Astrocyte of the cerebellum (primary cell): ENCODE measurements at places on chromosomes 7 and 10.

GRCh38 chr10:33336582-33337325, 2.3 kb upstream of the NRP1 start:
- DNase-seq: no peak

GRCh38 chr7:98669329-98670000, 52.4 kb downstream of the NPTX2 start:
- no peak for DNase-seq

DNA sequence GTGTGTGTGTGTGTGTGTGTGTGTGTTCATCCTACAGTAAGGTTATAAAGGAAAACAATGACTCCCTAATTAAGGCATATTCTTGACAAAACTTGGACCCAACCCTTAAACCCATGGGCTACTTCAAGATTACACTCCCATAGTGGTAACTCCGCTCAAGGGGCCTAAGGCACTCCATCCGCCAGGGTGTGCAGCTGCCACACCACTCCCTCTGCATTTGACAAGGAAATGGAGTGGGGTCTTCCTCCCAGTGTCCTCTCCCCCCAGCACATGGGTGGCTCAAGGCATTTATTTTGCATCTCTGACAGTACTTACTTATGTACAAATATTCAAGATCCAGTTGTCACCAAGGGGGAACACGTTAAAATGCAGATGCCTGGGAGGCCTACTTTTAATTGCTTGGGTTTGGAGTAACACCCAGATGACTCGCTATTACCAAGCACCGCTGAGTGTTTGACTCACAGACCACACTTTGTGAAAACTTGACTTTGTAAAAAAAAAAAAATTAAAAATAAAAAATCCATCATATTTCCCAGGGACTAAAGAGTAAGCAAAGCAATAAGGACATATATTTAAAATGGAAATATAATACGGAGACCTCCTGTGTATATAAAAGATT, 53.0 kb upstream of the AGR3 start:
- DNase-seq: no peak

GRCh38 chr7:137094-137891, 55.1 kb upstream of the FAM20C start:
- DNase-seq: no peak

DNA sequence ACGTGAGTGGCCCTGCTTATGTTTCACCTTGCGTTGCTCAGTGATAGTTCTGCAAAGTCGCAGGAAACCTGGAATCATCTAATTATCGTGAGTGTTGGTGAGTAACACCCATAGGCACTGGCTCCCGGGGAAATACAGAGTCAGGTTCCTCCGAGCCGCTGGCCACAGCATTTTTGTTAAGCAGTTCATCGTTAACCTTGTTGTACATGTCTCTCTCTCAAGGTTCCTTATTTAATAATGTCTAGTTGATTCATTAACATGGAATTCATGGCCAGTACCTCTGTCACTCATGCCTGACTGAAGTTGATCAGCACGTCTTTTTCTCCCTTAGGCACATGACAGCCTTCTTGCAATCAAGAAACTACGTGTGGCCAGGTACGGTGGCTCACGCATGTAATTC, 3.1 kb upstream of the ZFAND2A start:
- DNase-seq: no peak

GRCh38 chr10:47190301-47190700, 109.7 kb upstream of the GDF10 start:
- no peak for DNase-seq

DNA sequence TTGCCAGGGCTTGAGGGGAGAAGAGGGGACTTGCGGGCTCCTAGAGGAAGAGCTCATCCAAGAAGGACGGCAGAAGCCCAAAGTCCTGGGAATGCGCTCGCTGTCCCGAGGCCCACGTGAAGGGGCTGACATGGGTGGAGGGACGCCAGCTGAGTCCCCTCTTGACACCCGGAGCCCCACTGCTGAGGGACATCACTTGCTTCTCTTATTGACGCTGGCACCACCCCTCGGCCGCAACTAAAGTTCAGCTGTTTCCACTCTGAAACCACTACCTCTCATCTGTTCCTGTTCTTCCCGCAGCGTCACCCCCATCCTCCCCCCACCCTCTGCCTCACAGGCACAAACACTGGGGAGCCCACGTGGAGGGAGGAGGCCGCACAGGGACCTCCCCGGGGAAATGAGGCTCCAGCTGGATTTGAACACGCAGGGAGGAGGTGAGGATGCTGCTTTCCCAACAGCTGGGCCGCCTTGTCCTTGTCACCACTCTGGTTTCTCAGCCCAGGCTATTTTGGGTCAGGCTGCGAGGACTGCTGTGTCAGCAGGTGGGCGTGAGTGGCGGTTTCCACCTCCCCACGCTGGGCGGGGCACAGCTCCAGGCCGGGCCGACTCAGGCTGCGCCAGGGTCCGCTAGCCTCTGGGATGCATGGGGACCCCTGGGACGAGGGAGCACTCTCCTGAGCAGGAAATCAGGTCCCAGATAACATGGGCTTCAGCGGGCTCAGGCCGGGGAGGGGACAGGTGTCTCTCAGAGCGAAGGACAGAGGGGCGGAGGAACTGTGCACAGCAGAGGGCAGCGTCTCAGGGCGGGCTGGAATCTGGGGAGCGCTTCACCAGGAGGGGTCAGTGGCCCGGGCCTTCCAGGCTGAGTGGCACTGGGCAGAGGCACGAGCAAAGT, 156.3 kb downstream of the ZNF248 start:
- DNase-seq: no peak

- no peak for DNase-seq
These were observed 73.6 kb downstream of the PODXL start for GRCh38 chr7:131482800-131483199.
